ENCODE measurements at places on chromosomes 2 and 18.

- no peak for DNase-seq
Observed at GRCh38 chr2:191355170-191355758, 110.1 kb downstream of the MYO1B start.

DNA sequence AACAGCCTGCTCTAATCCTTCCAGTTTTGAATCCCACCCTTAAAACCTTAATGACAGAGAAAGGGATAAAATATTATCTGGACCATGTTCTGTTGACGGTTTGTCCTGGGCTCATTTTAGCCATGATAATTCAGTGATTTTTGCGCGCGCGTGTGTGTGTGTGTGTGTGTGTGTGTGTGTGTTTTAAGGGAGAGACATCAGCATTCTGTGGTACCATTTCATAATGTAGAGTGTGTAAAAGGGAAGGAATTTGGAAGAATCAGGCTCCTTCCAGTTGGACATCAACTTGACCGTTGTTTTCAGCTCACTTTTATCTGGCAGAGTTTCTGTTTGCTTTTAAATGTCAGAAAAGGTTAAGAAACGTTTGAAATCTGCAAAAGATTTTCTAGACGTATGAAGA lies 535.5 kb downstream of the TNS1 start:
- no peak for DNase-seq

DNA sequence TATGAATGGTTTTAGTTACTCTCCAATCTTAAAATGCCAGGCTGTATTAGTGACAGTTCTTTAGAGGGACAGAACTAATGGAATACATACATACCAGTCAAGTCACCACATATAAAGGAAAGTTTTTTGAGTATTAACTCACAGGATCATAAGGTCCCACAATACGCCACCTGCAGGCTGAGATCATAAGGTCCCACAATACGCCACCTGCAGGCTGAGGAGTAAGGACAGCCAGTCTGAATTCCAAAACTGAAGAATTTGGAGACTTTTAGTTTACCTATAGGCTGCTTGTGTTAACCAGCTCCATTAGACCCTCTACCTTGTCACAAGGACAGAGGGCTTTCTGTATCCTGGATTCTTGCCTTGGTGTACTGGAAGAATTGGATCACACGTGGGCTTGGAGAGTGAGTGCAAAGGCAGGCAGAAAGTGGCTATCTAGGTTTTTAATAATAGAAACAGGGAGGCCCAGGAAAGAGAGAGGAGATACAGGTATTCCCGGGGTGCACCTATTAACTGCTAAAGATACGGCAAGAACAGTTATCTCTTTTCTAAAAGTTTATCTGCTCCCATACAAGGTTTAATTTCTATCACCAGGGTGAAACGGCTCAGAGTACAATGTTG lies 234.9 kb upstream of the CYRIA start:
- DNase-seq: no peak

DNA sequence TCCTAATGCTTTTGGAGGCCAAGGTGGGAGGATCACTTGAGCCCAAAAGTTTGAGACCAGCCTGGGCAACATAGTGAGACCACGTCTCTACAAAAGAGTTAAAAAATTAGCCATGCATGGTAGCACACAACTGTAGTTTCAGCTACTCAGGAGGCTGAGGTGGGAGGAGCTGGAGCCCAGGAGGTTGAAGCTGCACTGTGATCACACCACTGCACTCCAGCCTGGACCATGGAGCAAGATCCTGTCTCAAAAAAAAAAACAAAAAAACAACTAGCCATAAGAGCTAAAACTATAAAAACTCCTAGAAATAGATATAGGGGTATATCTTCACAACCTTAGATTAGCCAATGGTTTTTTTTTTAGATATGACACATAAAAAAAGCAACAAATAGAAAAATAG lies 16.9 kb upstream of the COL6A3 start:
- no peak for DNase-seq

All from activated naive CD4-positive, alpha-beta T cell (primary cell).